ENCODE measurements at places on chromosomes 6 and 20. TPM values are rescaled to one million over a fixed set of nuclear protein-coding genes. Genes with fewer than 3 reads are reported as not detected.

Gene EDN3
- 0.17 TPM for total RNA-seq

Gene DCDC2
- 0.17 TPM for total RNA-seq

Gene DEFB132
- not detected for total RNA-seq

Gene MRAP2
- 3.2 TPM for total RNA-seq

Gene EPB41L1
- total RNA-seq: 29.7 TPM

Gene PAX1
- not detected for total RNA-seq

Gene RIMS1
- total RNA-seq: 0.32 TPM

Gene NNAT
- 1.0 TPM for total RNA-seq

Gene PCMTD2
- 28.4 TPM for total RNA-seq

Gene ALDH8A1
- 2.7 TPM for total RNA-seq

Measured in mammary epithelial cell (primary cell).